Activated T-helper 9 cell treated with anti-CD3 and anti-CD28 coated beads, Interleukin-2, amount 50 U/mL, for 16 hours (primary cell): ENCODE measurements at places on chromosomes 6 and 20.

GRCh38 chr6:141464490-141464889 is 668.2 kb upstream of the GJE1 start:
- DNase-seq, result no peak

- DNase-seq, result no peak
Observed at GRCh38 chr6:32991972-32992371, 17.4 kb downstream of the HLA-DOA start.

DNA sequence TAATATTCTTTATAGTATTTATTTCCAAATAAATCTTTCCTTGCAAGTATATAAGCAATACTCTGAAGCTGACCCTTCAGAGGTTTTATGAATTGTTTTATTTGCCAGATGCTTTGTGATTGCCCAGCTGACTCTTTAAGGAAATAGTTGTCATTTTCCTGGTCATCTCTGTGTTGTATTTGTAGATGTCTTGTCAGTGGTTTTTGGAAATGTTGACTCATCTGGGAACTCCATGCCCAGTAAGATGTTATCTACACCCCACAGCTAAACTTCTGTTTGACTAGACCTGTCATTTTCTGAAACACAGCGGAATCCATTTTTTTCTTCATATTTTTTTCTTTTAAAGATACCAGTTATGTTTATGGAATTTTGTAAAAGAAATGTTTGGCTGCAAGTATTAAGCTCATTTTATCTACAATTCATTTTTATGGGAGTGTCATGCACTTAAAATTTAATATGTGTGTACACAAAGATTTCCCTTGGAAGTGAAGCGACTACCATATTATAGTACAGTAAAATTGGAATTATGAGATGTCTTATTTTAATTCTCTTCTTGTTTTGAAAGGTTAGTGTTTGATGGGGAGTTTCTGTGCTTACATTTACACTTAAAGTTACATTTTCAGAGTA is 491.0 kb downstream of the NKAIN2 start:
- DNase-seq, result no peak

DNA sequence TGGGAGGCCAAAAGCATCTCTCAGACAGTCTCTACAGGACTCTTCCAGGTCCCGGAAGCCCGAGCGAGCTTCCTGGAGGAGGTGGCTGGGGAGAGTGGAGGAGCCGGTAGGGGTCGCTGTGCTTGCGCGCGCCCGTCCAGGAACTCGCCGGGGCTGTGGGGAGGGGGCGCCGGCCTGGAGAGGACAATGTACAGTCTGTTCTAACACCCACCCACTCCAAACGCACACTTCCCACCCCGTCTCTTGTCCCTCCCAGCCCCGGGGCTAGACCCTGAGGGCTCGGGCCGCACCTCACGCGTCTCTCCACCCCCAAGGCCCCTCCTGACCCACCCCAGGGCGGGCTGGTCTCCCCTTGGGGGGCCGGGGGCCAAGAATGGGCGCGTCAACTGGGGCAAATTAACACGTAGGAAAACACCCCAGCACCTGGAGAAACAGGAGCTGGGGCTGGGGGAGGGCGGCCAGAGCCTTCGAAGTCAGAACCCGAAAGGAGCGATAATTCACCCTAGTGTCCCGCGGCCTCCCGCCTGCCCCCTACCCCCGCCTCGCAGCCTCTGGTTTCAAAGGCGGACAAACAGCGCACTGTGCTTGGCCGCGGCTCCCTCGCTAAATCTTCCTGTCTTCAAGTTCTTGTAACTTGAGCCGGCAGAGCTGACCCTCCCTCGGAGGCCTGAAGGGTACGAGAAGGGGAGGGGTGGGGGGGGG is 103.2 kb upstream of the FOXP4 start:
- no peak for DNase-seq

DNA sequence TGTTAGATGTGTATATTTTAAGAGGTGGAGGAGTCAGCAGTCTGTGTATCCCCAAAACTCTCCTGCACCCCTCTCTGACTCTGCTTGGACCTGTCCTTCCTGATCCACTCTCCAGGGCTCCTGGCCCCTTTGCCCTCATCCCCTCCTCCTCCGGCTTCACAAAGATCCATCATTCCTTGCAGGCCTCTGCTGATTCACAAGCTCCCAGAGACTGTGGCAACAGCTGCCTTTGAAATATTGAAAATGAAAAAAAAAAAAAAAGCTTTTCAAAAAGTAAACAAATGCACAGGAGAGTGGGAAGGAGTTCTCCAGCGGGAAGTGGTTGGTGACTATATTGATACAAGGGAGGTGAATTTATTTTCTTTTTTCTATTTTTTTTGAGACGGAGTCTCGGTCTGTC is 330.2 kb upstream of the SULF2 start:
- no peak for DNase-seq

- no peak for DNase-seq
Observed at GRCh38 chr6:73752943-73753342, 56.9 kb downstream of the CD109 start.

- DNase-seq, result no peak
Observed at GRCh38 chr6:14877758-14878157, 368.1 kb upstream of the JARID2 start.

- DNase-seq, result no peak
Observed at GRCh38 chr6:56860475-56860874, 94.4 kb upstream of the BEND6 start.

DNA sequence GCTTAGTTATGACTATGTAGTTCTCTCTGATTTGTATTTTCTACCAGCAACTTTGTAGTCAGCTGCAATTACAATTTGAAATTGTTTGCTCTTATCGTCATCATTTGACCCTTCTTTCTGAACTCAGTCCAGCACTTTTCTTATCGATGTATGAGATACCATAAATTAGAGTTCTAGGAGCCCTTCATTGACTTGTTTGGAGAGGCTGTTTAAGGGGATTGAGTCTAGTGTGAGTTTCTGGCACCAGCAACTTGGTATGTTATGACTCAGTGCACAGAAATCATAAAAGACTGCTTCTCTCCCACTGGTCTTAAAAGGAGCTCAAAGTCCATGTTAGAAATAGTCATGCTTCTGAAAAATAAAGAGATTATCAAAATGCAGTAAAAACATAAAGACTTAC is 190.3 kb downstream of the TENT5A start:
- no peak for DNase-seq

- DNase-seq, result no peak
Observed at GRCh38 chr6:26305641-26305969, 59.4 kb upstream of the BTN3A2 start.

- DNase-seq, result no peak
Observed at GRCh38 chr6:16894301-16894700, 133.0 kb upstream of the ATXN1 start.

- no peak for DNase-seq
Observed at GRCh38 chr6:68779366-68779765, 144.3 kb downstream of the ADGRB3 start.

DNA sequence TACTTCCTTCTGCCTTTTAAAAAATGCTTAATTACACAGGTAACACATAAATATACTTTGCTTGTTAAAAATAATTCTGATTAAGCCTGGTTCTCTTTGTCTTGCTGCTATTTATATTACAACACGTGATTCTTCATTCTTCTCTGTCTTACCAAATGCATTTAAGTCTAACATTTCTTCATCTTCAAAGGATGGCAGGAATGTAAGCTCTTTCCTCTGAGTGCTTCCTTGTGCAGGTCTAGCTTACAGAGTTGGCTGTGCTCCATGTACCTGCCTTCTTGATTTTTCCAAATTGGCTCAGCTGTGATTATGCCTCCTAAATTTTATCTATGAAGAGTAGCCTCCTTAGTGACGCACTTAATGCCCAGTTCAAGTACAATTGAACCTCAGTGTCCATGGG is 44.4 kb downstream of the RNF144B start:
- DNase-seq, result no peak

GRCh38 chr6:125025164-125025854 is 63.1 kb downstream of the RNF217 start:
- no peak for DNase-seq

- peak; percentile 2 for DNase-seq
Observed at GRCh38 chr6:154352898-154353585, 3.6 kb downstream of the IPCEF1 start.

- no peak for DNase-seq
Observed at GRCh38 chr6:62262283-62262682, 23.7 kb downstream of the KHDRBS2 start.

DNA sequence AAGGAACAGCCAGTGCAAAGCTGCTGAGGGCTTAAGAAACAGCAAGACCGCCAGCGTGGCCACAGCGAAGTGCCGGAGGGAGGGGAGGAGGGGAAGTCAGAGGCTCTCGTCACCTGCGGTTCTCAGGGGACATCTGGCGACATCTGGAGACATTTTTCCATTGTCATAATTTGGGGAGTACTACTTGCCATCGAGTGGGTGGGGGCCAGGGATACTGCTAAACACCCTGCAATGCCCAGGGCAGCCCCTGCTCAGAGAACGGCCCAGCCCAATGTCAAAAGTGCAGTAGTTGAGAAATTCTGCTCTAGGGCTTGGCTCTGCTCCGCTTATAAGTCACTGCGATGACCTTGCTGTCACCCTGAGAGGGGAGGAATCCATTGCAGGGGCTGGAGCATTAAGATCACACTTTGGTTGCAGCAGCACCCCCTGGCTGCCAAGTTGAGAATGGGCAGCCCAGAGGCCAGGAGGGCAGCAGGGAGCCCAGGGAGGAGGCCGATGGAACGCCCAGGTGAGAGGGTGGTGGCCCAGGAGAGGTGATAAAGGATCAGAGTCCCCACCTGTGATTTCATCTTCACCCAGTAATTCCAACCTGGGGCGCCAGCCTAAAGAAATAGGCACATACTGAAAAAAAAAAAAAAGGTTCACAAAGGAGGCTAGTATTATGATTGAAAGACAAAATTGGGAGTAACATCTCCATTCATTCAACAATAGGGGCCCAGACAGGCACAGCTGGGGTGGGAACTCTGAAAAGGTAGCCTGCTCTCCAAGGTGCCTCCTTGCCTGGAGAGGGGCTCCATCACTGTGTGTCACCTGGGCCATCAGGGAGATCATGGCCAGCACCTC is 218.2 kb downstream of the BMP7 start:
- DNase-seq, result no peak

DNA sequence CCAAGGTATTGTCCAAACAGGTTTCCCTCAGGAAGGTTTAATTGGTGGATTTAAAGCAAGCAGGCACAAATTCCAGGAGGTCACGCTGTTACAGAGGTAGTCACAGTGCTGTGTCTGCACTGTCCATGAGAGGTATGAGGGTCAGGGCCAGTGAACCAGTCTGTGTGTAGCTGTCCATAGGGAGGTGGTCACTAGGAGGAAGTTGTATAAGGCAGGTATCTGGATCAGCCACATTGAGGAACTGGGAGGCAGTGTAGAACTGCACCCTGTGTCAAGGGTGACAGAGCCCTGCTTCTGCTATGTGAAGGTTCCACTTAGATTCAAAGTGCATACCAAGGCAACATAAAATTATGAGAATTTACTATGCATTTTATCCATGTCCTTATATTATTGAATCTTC is 73.3 kb downstream of the MAP3K4 start:
- DNase-seq, result no peak

DNA sequence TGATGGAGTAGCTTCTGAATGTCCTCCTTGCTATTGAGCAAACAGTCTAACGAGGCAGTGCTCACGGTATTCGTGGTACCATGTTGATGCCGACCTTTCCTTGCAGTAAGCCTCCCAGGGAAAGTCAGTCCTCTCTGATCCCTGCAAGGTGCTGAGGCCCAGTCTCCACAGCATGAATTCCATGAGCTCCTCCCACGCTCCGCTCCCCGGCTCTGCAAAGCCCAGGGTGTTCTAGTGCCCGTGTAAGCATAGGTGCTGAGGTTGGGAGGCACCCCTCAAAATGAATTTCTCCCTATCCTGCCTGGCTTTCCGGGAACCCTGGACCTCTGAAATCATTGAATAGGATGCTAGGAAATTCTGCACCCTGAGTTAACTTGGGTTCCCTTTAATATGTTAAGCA is 251.0 kb downstream of the TAF4 start:
- no peak for DNase-seq

DNA sequence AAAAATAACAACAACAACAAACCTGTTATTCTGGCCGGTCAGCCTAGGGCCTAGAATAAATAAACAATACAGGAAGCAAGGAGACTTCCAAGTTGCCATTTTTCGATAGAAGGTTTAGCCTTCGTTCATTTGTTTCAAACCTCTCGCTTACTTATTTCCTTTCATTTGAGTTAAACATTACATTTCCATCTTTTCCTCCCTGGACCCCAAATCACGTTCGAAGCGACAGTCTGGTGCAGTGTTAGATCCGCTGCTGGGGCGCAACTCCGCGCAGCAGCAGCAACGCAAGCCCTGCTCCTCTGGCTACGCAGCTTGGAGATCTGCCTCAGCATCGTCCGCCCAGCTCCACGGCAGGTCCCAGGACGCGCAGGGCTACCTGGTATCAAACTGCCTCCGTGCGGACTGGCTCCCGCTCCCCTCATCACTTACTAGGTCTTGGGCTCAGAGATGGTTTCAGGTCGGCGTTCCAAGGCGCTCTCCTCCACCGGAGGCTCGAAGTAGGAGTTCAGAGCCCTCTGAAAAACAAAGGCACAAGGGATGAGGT is 530 bp downstream of the TDP2 start:
- DNase-seq, result peak; percentile 28

GRCh38 chr6:153328194-153328593 is 197.1 kb upstream of the RGS17 start:
- DNase-seq, result no peak

DNA sequence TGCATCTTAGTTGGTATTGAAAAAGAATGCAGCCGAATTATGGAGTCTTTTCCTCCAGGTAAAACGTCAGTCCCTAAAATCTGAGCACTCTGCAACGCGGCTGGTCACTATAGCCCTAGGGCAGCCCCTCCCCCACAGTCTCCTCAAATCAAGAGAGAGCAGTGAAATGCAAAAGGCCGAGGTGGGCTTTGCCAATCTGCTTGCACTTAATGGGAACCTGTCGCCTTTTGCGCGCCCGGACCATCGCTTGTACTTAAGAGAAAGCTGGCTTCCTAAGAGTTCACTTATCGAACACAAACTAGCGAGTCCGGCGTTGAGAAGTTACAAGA is 447 bp downstream of the MCM3 start:
- DNase-seq, result no peak

- no peak for DNase-seq
Observed at GRCh38 chr6:127243501-127243900, 23.2 kb upstream of the RNF146 start.

DNA sequence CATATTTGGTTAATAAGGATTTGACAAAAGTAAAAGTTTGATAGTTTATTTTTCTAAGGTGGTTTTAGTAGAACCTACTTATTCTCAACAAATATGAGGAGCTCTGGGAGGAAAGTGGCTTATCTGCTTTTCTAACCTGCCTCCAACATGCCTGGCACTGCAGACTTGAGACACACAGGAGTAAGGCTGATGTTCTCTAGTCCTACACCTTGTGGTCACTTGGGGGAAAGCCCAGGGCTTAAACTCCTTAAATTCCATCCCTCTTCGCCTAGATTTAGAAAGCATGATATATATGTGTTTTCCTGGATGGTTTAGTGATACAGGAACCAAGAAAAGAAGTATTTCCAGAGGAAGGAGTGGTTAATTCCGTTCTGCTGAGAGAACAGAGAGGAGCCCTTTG is 39.9 kb upstream of the SAMD5 start:
- no peak for DNase-seq

GRCh38 chr6:106728296-106728870 is 99.0 kb downstream of the QRSL1 start:
- no peak for DNase-seq

DNA sequence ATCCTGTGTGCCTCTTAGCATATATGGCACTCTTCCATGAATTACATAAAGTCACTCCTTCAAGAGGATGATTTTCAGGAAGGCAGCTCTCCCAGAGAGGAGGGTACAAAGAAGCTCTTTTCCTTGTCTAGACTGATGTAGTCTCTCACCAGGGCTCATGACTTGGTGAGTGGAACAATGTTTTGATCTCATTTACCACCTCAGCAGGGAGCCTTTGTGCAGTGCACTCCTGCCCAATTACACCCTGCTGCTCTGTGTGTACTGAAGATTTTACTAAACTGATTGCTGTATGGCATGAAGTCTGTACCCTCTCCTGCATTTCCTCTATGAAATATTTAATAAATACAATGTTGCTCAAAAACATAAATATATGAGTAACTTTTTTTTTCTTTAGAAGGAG is 598.3 kb upstream of the HS3ST5 start:
- no peak for DNase-seq
